ENCODE measurements at places on chromosomes 4 and X. TPM values are rescaled to one million over a fixed set of nuclear protein-coding genes. Genes with fewer than 3 reads are reported as not detected.

GRCh38 chrX:25124391-25124790, 108.6 kb upstream of the ARX start:
- DNase-seq: no peak

GRCh38 chr4:2788101-2788500, 4.8 kb upstream of the SH3BP2 start:
- DNase-seq: no peak

GRCh38 chrX:123173833-123174232, 10.2 kb upstream of the GRIA3 start:
- no peak for DNase-seq

DNA sequence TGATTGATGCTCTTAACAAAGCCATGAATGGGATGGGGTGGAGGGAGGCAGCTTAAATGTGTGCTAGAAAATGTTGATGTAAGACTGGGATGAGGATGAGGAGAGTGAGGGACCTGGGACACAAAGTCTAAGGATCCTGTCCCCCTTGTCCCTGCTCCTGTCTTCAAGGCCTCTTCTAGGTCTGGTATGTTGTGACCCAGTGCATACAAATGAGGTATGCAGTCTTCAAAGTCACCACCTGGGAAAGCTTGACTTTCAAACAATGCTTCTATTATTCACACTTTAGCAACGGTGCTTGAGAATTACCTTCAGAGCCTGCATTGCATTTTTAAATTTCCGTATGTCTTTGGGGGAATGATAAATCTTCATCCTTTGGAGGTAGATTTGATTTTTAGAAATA, 88.4 kb upstream of the SLC34A2 start:
- DNase-seq: no peak

DNA sequence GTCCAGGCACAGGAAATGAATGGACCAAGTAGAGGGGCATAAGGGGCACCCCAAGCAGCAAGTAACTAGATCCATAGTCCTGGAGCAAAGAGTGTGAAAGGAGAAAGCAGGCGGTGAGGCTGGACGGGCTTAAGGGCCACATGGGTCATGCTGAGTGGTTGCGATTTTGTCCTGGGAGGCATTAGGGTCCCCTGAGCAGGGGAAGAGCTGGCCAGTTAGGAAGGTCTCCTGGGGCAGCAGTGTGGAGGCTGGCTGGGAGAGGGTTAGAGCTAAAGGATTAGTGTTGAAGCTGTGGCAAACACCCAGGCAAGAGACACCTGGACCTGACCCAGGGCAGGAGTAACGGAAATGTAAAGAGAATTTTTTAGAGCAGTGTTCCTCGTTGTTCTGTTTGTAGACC, 26.5 kb downstream of the MYOZ2 start:
- no peak for DNase-seq

DNA sequence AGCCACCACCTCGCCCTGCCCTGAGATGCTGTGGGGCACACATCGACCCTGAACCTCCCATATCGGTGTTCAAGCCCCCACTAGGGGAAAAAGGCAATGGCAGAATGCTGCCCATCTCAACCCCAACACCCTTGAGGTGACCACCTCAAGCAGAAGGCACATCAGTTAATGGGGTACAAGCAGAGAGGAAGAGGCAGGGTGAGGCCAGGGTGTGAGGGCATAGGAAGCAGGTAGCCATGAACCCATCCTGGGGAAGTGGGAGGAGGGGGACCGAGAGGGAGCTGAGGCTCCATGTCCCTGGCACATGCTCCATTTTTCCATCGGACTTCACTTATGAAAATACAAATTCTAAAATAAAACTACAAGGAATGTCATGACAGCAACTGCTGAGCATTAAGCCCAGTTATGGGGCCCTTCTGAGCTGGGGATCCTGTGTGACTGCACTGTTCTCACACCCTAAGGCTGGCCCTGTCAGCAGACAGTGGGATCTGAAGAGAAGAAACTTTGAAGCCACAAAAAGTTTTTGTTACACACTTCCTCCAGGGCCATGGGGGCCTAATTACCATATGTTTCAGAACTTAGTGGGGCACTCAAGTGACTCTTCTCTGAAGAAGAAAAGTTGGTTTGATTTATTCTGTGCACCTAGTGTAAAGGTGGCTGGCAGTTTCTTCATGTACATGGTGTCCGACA, 68.2 kb upstream of the FAM241A start:
- no peak for DNase-seq

- DNase-seq: no peak
Observed at GRCh38 chr4:138674209-138674608, 341.4 kb upstream of the NOCT start.

DNA sequence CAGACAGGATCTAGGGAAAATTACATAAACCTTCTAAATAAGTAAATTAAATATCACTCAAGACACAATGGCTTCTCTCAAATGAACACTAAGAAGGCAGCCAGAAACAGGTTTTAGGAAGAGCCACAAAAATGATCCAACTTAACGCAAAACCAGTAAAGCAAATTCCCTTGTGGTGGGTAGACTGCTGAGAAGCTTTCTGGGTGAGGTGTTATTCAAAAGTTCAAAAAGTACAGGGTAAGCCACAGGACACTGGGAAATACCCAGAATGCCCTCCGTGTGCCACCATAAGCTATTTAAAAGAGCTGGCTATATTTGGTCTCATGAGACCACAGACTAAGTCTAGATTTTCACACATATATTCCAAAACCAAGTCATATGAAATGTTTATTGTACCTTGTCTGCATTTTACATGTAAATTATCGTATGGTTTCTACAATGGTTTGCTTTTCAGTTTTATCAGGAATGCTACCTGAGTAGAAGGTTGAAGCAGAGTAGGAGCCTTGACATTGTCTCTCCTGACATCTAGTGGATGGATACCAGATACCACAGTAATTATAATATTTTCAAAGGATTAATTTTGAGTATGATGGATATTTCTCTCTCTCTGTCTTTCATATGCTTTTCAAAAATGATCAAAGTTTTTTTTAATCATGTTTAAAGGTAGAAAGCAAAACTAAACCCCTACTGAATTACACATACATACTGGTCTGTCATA, 109.3 kb upstream of the KLHL13 start:
- peak; percentile 26 for DNase-seq

DNA sequence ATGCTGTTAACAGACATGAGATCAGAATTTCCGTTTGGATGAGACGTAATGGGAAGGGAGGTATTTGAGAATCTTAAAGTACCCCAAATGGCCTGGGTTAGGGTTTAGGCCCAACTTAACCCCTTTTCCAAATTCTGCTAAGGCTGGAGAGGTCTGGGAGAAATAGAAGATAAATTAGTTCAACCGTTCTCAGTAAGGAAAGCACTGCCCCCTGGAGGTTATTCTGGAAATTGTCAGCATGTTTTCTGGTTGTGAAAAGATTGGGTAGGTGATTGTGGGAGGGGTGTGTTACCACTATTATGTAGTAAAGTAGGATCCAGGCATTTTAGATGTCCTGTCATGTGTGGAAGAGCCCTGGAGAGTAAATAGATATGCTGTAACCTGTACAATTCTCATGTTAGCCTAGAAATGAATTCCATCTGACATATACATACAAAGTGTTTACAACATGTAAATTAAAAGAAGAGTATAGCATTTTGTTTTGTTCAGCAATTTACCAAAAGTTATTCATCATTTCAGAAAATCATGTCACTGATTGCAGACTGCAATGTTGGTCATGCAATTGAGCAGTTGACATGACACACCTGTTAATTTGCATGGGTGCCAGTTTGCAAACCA, 26.8 kb upstream of the GRXCR1 start:
- peak; percentile 74 for DNase-seq

DNA sequence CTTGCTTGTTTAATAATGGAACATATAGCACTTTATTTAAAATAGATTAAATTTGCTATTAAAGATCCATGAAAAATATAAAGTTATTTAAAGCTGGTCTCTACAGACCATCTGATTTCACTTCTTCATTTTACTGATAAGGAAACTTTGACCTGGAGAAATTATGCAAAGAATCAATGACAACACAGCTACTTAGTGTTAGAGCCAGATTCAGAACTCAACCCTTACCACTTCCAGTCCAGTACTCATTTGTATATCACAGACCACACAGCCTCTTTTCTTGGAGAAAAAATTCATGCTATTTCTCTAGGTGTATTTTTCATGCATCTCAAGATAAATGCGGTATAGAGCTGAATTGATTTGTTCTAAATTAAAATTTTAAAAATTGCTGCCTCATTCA, 34.0 kb downstream of the WDFY3 start:
- no peak for DNase-seq

GRCh38 chr4:37964734-37965457, 4.7 kb downstream of the PTTG2 start:
- no peak for DNase-seq

DNA sequence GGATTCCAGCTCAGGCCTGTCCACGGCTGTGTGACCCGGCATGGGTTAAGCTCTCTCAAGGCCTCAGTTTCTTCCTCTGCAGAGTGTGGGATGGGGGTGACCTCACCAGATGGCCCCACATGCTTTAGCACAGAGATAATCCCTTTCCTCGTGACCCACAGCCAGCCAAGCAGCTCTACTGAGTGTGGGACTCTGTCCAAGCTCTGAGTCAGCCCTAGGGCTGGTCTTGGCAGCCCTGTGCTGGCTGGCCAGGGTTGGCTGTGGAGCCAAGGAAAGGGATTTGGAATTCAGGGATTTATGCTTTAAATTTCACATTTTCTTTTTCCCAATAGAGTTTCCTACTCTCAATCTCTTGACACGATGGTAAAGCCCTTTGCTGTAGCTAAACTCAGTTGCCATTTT, 19.7 kb upstream of the SPON2 start:
- peak; percentile 87 for DNase-seq

DNA sequence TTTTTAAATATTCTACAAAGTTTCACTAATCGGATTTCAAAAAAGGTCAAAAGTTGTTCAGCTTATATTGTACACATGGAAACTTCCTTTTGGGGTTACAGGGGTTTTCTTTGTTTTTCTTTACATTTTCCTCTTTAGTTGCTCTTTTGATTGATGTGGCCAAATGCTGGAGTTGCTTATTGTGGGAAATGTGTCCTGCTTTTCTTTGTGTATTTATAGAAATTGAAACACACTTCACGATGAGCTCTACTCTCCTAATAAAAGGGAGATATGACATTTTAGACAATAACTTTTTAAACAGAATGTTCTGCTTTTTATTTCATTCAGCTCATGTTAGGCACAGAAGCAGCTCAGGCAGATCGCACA, 50.7 kb upstream of the SPRY1 start:
- no peak for DNase-seq

DNA sequence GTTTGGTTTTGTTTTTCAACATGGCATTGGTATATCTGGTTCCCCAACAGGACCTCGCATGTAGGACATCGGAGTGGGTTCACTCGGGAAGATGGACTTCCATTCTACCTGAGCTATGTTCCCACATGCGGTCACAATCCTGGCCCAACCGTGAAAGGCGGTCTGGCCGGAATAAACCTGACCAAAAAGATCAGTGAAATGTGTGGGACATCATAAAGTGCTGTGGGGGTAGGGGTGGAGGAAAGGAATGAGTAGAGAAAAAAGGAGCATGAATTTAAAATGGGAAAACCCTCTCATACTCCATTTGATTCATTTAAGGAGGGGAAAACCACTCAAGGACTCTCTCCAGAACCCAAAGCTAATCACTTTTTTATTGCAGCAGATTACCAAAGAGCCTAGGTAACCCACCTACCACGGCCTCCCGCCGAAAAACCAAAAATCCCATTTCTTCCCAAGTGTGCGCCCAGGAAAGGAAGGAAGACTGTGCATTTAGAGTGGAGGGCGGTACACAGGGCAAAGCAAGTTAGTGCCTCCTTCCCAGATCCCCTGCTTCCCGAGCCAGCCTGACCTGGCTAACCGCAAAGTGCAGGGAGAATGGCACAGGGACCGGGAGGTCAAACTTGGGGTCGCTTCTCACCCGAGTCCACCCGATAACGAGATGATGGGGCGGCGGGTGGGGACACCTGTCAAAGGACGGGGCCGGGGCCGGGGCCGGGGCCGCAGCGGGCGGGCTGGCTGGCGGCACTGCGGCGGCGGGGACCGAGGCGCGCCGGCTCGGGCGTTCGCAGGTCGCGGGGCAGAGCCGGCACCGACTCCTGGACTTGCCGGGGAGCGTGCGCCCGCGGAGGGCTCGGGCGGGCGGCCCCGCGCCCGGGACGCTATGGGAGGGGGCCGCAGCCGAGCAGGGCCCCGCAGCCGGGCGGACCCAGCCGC, 669 bp downstream of the TMEM150C start:
- DNase-seq: peak; percentile 14

- DNase-seq: no peak
Observed at GRCh38 chrX:154751669-154752271, 893 bp upstream of the GAB3 start.

DNA sequence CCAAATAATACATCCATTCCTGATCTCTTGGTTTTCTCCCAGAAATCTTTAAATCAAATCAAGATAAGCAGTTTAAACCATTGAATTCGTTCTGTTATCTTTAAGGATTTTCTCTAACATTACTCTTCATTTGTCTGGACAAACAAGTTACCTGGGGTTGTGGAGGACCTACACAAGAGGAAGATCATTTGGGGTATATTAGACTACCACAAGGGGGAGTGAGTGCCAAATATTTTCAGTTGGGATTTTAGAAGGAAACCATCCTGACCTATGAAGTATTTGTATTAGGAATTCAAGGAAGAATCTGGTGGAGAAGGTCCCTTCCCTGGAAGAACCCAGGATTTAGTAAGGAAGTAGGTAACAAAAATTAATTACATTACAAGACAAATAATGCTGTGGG, 12.0 kb upstream of the DCHS2 start:
- peak; percentile 16 for DNase-seq

The TEC gene
- 1.2 TPM for total RNA-seq

The OPRPN gene
- total RNA-seq: not detected

The PNMA6A gene
- total RNA-seq: 4.5 TPM

The TRMT2B gene
- total RNA-seq: 12.6 TPM

The TCEAL6 gene
- total RNA-seq: not detected

The RHOXF2 gene
- total RNA-seq: not detected

The PWWP3B gene
- total RNA-seq: 34.9 TPM

All from hepatocyte (in vitro differentiated cells).